SHP77 (cell line): ENCODE measurements at places on chromosomes 5 and 9.

DNA sequence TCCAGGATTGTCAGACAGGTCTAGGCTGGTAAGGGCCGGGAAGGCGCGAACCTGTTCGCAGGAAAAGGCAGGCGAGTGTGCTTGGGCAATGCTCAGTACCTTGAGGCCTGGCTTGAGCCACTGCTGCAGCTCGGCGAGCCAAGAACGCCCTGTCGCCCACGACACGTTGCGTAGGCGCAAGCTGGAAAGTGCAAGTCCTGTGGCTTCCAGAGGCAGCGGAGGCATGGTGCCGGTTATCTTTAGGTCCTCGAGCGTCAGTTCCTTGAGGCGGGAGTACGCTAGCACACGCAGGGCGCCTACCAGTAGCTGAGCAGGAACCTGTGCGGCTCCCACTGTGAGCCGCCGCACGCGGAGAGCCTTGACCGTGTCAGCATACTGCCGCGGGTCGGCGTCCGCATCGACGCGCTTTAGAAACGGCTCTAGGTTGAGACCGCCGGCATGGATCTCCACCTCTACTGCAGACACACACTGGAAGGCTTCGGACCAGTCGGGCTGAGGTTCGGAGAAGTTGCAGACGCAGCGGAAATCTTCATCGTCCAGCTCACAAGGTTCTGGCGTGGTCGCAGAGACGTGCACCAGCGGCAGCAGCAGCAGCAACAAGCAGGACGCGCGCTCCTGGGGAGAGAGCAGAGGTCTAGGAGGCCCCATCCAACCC is 482 bp downstream of the CD14 start:
- peak; percentile 7 for DNase-seq

GRCh38 chr9:113221800-113222481 is 597 bp downstream of the SLC31A1 start:
- DNase-seq: no peak

DNA sequence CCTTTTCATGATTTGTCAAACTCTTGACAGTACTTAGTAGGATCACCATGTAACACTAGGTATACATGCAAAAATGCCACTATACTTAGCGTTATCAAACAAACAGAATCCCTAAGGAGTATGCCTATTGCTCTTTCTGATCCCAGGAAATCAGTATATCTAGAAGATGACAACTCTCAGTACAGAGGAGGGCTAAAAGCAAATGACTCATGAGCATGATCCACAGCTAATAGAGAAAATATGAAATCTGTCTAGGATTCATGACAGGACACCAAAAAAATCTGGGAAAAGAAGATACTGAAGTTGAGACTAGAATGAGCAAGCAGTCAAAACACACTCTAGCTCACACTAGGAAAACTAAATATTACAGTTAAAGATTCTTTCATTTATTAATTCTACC is 89.2 kb downstream of the RAPGEF6 start:
- no peak for DNase-seq

GRCh38 chr5:107458322-107458721 is 212.4 kb downstream of the EFNA5 start:
- DNase-seq: no peak

DNA sequence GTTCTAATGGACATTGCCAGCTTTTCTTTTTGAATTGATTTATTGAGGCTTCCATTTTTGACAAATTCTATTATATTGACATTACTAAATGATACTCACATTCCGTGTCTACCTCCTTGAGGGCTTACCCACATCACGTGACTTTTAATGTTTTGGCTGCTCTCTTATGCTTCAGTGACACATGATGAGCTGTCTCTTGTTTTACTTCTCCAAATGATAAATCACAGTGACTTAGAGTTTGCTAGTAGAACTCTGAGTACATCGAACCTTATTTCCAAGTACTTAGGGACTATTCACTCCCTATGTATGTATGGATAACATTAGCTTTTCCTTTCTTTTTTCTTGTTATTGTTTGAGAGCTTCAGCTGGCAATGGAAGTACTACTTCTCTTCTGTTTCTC is 169.8 kb upstream of the KCNN2 start:
- DNase-seq: no peak

GRCh38 chr9:113564498-113565237 is 101.1 kb downstream of the RGS3 start:
- DNase-seq: no peak

DNA sequence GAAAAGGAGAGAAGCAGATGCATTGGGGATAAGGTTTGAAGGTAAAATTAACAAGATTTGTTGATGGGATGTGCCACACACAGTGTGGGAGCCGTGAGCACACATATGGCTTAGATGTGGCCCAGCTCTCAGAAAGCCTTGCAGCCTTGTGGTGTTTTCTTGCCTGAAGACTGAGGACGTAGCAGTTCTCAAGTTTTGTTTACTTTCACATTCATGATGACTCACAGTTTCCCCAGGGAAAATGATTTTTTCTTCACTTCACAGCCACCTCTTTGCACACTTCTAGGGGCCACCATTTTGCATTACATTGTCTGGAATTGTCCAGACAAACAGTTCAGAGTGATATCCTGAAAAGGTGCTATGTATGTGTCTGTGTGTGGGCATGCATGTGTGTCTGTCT is 126.2 kb downstream of the BASP1 start:
- DNase-seq: no peak

DNA sequence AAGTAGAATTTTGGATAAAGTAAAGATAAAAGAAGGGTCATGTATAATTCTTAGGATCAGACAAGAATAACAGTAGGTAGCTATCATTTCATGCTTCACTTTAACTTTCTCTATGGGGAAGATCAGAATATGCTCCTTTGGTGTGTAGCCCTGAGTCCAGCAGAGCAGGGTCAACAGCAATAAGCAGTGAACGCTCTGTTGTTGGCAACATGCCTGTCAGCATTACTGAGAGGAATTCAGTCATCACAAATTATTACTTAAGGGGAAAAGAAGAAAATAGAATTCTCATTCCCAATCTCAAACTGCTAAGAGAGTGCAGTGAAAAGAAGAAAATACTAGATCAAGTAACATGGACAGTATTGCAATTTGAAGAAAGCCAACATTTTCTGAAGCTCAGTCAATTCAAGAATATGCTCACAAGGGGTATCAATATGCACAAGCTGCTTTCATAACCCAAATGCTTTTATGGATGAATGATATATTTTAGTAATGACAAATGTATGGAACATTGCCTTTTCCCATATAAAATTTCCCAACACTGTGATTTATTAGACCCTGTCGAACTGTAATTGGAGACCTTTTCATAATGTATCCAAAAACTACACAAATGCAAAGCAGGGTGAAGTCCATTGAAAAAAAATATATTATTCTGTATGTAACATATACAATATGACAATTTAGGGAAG is 1359.4 kb downstream of the EFNA5 start:
- DNase-seq: no peak

DNA sequence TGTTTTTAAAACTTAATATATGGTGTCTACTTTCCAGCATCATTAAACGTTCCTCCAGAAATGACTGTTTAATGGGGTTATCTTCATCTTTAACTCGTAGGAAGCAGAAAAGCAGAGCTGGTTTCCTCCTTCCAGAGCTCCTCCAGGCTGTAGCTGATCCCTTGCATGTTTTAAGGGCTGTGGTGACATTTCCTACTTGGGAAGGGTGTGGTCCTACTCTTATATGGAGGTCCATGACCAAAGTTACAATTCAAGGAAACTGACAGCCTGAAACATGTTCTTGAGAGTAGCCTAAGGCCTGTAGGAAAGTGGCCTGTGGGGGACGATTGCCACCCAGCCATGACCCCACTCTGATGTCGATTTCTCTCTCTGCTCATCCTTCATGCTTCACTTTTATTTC is 297.1 kb downstream of the GADD45G start:
- no peak for DNase-seq

DNA sequence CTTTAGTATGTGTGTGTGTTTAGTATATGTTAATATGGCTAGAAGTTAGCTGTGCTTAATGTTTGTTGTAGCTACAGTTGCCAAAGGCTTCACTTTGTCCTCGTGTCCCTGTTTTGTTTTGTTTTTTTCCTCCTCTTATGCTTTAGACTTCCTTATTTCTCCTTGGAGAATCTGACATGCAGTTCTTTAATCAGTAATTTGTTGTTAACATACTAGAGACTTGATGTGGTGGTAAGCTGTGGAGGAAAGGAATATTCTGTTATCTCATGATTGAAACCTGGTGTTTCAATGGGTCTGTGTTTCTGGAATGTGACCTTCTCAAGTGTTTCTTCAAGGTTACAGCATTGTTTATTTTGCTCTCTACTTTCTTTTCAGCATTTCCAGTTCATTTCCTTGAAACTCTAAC is 515.6 kb upstream of the ST8SIA4 start:
- DNase-seq: no peak

- DNase-seq: peak; percentile 77
These were observed 122.5 kb downstream of the SLC1A3 start for GRCh38 chr5:36728697-36729543.

GRCh38 chr9:123225995-123226394 is 42.4 kb downstream of the STRBP start:
- no peak for DNase-seq

DNA sequence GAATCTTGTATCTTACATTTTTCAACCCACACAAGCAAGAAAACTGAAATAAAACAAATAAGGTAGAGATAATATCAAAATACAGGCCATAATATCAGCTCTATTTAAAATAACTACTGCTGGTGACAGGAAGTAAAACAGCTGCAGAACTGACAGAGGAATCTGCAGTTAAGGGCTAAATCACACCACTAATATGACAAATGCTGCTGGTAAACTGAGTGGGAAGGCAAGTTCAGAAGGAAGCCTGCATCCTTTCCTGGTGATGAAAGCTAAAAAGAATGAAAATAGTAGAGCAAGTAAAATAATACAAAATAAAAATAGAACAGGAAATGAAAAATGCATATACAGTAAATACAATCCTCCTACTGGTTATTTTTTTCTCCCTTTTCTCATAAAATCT is 1293.7 kb upstream of the C9orf72 start:
- DNase-seq: no peak

DNA sequence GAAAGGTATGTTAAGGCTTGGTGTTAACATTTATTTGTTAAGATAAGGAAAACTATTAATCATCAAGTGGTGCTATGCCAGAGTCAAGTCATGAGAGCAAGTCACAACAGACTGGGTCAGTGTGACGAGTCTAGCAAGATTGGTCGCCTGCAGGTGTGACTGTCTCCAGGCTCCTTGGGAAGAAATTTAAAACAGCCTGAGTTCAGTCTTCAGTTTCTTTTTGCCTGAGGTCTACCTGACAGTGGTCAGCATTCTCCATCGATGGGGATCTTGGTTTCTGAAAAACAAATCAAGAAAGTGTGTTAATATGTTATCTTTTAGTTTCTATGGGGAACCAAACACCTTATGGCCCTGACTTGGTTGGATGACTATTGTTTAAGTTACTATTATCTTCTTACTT is 56.3 kb downstream of the CETN3 start:
- no peak for DNase-seq

GRCh38 chr5:64566310-64566916 is 60.6 kb downstream of the RGS7BP start:
- no peak for DNase-seq

DNA sequence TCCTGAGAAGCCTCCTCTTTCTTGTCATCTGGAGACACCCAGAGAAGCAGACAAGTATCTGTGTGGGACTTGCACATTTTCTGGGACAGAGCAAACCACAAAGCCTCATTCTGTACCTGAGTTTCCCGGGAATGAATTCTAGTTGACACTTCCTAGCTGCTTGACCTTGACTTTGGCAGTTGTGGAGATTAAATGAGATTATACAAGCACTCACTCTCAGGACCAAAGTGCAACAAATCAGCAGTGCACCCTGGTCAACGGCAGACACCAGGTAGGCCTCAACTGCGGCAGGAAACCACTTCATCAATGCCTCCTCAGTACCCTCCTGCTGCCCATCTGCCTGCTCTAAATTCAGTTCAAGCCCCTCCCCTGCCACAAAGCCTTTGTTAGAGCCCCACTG is 114.7 kb upstream of the PANK3 start:
- no peak for DNase-seq

- no peak for DNase-seq
These were observed 67.0 kb downstream of the CAST start for GRCh38 chr5:96729156-96729555.

DNA sequence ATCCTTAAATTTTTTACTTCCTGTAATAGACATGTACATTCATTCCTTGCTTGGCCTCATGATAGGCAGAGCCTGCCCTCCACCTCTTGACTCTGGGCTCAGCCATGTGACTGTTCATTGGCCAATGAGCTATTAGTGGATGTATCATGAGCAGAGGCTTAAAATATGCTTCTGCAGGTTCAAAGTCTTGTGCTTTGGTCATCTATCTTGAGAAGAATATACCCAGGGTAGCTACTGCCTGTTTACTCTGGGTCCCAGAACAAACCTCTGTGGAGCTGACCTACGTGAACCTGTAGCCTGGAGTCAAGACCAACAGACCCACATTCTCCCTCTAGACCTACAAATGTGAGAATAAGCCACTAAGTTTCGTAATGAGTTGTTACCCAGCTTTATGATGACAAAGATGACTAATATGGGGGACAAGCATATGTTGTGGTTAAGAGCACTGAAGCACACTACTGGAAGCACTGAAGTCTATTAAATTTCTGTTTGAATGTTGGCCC is 244.4 kb downstream of the MAST4 start:
- no peak for DNase-seq

DNA sequence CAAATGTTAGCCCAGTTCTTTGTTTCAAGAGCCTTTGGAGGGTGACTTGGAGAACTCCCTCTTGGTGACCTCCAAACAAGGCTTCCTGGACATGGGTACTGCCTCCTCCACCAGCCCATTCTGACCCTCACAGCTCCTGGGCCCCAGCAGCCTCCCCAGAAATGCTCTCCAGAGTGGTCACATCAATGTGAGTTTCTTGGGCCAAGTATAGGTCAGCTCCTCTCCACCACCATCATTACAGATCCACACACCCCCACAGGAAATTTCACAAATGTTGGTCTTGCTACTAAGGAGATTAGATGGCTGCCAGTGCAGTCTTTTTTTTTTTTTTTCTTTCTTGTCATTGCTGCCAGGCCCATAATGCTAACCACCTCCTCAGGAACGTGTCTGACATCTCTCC is 410.7 kb downstream of the DTWD2 start:
- no peak for DNase-seq

DNA sequence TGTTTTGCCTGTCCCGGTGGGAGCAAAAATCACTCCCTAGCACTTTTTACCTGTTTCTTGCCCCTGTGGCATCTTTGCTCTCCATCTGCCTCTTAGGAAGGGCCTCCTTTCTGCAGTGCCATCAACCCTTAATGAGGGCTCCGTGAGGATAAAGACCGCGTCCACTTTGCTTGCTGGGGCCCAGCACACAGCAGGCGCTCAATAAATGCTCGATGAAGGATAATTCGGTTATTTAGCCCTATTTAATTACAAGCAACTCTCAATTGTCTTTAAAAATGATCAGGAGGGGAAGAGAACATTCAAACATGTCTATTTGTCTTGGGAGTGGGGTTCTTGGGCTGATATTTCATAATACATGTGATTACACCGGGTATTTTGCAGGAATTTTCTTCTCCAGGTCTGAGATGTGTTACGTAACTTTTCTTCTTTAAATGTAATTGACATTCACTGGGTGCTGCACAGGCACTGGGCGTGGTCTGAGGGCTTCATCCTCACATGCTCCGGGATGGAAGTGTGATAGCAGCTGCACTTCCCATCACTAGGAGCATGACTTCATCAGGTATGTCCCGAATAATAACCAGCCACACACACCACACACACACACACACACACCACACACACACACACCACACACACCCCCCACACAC is 19.8 kb upstream of the NTNG2 start:
- DNase-seq: peak; percentile 58
